Right lobe of liver (tissue), 6 donors: ENCODE measurements at places on chromosomes 5 and 9. TPM values are rescaled to one million over a fixed set of nuclear protein-coding genes. Genes with fewer than 3 reads are reported as not detected.

DNA sequence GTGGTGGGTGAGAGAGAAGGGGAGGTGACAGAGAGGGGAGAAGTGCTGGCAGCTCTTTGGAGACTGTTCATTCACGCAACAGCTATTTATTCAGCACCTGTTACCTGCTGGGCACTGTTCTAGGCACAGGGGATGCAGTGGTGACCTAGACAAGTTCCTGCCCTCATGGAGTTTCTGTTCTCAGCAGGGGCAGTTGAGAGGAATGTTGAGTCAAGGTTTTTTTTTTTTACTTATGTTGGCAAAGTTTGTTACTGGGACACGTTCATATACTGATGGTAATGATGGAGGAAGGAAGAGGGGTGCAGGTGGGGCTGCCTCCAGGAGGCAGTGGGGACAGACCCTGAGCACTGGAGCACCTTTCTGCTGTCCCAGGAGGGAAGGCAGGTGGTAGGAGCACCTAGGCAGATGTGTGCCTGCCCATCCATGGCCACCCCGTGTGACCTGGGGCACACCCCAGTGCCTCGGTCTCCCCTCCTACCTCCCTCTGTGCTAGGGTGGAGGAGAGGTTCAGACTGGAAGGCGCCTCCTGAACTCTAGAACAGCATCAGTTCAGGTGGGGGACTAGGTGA, 49.4 kb upstream of the SLC25A51 start:
- no peak for DNase-seq

TAF11L4 gene
- not detected for total RNA-seq

GRCh38 chr9:84751921-84752320, 82.4 kb downstream of the NTRK2 start:
- no peak for DNase-seq

GRCh38 chr9:121262953-121263352, 5.0 kb upstream of the GSN start:
- no peak for DNase-seq

GRCh38 chr5:146965761-146966659, 87.5 kb upstream of the PPP2R2B start:
- peak; percentile 59 for DNase-seq

AGXT2 gene
- 56.7 TPM for total RNA-seq
